ENCODE measurements at places on chromosomes 2 and 18. TPM values are rescaled to one million over a fixed set of nuclear protein-coding genes. Genes with fewer than 3 reads are reported as not detected.

GRCh38 chr18:61824733-61825363, 68.0 kb downstream of the RNF152 start:
- no peak for DNase-seq

DNA sequence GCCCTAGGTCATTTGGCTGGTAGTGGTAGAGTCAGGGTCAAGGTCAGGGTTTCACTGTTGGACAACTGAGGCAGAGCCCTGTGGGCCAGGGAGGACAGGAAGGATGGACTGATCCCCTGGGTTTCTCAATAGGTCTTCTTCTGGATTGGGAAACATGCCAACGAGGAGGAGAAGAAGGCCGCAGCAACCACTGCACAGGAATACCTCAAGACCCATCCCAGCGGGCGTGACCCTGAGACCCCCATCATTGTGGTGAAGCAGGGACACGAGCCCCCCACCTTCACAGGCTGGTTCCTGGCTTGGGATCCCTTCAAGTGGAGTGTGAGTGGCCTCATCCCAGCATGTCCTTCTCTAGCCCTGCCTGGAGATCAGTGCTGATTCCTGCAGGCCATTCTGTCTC, 18.1 kb downstream of the VIL1 start:
- DNase-seq, result no peak

- no peak for DNase-seq
Measured at GRCh38 chr2:120559401-120559800, 176.3 kb upstream of the GLI2 start.

PIEZO2 gene
- total RNA-seq, result 1.3 TPM

DNA sequence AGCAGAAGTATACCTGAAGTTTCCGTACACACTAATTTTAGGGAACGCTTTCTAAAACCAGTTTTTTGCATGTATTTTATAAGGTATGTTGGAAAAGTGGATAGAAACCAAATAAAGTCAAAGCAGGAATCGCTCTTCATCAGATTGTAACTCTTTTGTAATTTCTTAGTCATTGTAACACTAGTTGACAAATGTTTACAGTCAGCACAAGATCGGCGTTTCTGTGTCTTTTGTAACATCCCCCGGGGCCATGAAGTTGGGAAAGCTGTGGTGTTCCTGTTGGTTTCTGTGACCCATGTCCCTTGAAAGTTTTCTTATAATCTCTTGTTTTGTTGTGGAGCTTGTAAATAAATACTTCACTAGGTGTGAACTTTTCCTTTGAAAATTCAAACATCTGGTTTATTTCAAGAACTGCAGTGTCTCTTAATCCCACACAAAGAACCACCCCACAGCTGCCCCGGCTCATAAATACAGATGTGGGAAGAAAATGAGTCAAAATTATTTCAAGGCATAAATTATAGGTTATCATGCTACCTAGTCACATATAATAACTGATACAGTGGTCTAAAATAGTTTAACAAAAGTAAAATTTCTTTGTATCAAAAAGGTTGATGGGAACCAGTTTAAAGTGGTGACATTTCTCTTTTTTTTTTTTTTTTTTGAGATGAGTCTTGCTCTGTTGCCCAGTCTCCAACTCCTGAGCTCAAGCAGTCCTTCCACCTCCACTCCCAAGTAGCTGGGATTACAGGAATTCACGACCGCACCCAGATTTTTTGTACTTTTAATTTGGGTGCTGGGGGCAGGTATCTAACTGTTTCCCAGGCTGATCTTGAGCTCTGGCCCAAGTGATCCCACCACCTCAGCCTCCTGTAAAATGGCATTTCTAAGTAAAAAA, 751 bp upstream of the NMI start:
- no peak for DNase-seq
